ENCODE measurements at places on chromosomes 1 and 21.
A peak's percentile ranks its signal among the peaks of the same experiment; 100 is the strongest.

- DNase-seq = no peak
Observed at GRCh38 chr1:65703853-65704252, 88.8 kb upstream of the PDE4B start.

GRCh38 chr1:3021801-3022401 lies 634 bp downstream of the ACTRT2 start:
- DNase-seq = no peak

GRCh38 chr1:224525411-224526040 lies 90.6 kb upstream of the CNIH3 start:
- no peak for DNase-seq

DNA sequence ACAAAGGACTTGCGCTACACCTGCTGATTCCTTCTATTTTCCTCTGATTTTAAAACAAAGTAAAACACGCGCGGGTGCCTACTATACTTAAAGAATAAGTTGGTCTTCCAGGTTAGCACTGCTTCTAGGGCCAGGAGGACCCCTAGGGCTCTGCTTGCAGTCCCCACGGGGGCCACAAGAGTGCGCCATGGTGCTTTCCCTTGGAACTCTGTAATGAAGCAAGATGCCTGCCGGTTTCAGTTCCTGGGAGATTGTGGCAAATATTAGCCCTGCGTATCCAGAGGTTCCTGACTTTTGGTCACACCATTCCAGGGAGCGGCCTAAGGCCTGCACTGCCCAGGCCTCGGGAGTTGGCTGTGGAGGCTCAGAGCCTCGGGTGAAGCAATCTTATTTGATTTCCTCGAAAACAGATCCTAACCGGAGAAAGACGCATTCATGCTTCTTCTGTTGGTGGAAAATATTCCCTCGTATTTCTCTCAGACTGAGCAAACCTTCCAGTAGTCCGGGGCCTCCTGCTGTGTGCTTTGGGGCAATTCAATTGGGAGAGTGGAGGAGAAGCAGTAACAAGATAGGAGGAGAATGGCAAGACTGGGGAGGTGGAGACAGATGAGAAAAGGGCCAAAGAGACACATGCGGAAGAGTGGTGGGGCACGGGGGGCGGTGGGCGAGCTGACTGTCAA lies 25.3 kb downstream of the ADAM30 start:
- DNase-seq = peak; percentile 52

DNA sequence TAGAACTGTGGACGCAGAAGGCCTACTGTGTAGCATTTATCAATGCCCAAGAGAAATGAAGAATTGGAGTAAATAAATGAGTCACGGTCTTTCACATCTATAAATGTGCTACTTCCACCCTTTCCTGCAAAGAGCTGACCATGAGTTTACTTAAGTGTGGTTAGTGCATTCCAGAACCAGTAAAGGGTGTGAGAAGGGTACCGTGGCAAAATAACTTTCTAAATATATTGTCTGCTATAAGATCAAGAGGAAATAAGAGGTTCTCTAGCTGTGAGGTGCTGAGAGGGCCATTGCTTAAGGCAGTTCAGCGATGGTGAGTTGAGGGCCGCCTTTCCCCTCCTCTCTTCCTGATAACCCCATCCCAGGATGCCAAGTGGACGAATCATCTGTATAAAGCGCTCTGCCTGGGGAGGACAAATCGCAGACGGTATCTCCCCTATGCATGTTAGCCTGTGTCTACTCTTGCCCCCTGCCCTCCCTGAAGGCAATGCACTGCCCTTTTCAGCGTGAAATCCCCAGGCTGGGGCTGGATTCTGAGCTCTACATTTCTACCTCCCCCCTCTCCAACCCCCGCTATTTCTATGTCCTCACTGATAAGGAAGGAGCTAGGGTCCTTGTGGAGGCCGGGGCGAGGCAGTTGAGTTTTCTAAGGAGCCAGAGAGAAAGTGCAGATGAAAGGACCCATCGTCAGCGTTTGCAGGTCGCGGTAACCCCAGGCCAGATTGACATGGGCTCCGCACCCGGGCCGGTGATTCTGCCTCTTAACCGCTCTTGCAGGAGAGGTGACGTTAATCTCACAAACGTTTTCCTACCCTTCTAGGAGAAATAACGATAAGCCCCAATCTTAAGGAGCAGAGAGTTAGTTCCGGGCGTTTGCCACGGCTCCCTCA lies 1.5 kb upstream of the NCAM2 start:
- DNase-seq = no peak

GRCh38 chr1:75953461-75953860 lies 21.3 kb upstream of the ASB17 start:
- DNase-seq = no peak

Data from T-helper 1 cell (primary cell).